ENCODE measurements at places on chromosomes 7 and 10. TPM values are rescaled to one million over a fixed set of nuclear protein-coding genes. Genes with fewer than 3 reads are reported as not detected.

DNA sequence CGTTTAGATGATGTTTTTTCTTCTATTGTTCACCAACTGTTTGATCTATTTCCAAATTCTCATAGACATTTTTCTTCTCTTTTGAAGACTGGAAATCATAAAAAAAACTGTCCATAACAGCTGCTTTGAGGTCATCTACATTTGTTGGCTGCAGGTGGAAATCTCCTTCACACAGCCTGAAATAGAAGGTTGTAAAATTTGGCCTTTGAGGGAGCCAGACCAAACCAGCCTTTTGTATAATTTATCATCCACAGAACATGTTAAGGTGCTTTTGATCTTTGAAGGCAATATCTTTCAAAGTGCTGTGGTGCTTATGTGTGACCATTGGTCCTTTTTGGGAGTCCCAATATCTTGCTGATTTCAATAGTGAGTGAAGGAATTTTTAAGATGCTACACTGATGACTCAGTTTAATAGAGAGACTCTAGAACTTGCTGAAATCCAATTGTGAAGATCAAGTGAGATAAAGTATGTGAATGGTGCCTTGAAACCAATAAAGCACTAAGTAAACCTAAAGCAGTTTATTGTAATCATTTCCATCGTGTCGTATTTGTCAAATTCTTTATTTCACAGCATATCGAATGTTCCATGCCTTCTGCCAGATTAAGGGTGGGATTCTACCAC is 5.4 kb downstream of the FERD3L start:
- no peak for DNase-seq

DNA sequence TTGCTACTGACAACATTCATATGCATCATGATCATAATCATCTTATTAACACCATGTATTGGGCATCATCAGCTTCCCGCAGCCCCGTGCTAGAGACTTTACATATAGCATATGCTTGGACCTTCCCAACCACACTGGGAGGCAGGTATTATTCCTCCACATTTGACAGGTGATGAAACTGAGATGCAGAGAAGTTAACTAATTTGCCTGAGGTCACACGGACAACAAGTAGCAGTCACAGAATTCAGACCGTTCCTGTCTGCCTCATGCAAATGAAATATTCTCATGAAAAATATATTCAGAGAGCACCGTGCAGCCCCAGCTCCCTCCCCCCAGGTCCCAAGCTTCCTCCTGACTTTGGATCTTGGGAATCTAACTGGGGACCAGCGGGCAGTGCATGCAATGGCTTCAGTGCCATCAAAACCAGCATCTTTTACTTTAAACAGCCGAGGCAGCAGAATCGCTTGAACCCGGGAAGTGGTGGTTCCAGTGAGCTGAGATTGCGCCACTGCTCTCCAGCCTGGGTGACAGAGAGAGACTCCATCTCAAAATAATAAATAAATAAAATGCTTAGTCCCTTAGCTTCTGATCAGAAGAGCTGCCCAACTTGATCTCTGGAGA is 112.2 kb upstream of the GPR26 start:
- DNase-seq: no peak

Gene HOGA1
- polyA plus RNA-seq: not detected

Gene ZNF239
- 2.0 TPM for polyA plus RNA-seq

- DNase-seq: no peak
These were observed 286.3 kb upstream of the CELF2 start for GRCh38 chr10:10731366-10731765.

Gene SPDYE1
- 0.21 TPM for polyA plus RNA-seq

Gene CYP17A1
- not detected for polyA plus RNA-seq

Gene PRR15
- not detected for polyA plus RNA-seq

DNA sequence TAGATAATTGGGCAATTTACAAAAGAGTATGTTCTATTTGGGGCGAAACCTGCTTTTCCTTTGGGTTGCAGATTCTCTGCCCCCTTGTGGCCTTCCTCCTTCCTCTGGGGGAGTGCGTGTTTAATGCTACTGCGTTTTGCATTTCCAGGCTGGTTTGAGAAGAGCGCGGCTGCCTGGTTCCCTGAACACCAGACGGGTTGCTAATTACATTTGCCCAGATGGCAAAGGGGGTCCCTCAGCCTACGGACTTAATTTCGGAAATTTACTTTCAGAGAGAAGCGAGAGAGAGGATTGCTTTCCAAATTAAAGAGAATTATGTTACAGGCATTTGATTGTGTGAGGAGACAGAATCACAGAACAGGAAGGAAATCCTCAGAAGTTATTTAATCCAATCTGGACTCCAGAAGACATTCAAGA is 91.9 kb upstream of the JAZF1 start:
- DNase-seq: peak; percentile 14

Gene AKR1C8
- polyA plus RNA-seq: not detected

- no peak for DNase-seq
These were observed 984 bp upstream of the IKZF1 start for GRCh38 chr7:50303335-50304128.

GRCh38 chr7:12692479-12693259 is 5.2 kb downstream of the ARL4A start:
- no peak for DNase-seq
